Sciatic nerve (tissue), 2 donors: ENCODE measurements at places on chromosomes 13 and 19.
A peak's percentile ranks its signal among the peaks of the same experiment; 100 is the strongest.

- DNase-seq = no peak
Observed at GRCh38 chr19:29499921-29500590, 25.7 kb upstream of the VSTM2B start.

DNA sequence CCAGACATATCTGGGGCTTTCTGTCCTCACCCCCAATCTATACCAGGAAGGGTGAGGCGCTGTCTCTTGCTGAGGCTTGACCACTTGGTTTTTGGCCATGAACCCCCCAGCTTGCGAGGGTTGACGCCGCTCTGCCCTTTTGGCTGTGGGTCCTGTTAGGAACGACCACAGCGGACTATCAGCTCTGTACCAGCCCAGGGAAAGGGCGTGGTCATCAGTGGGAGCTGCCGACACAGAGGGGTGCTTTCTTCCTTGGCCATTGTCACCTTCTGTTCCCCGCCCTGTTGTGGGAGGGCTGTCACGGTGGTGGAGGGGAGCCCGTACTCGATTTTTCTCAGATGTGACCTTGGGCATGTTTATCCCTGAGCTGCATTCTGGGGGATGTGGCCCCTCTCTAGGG, 5.7 kb downstream of the DCAF15 start:
- DNase-seq = no peak

DNA sequence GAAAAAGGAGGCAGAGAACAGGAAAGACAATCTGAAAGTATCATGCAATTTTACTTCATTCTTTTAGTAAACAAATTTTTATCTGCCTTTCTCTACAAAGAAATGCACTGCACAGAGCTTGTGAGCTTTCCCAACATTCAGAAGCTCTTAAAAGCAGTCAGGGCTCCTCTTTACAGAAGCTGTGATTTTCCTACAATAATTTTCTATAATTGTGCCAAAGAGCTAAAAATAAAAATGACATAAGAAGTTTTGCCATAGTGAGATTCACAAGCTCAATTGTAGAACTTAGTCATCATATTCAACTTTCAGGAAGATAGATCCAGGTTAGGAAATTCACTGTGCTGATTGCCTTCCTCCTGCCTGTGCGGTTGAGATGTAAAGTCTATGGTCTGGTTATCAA, 341.4 kb downstream of the PCDH9 start:
- DNase-seq = no peak

DNA sequence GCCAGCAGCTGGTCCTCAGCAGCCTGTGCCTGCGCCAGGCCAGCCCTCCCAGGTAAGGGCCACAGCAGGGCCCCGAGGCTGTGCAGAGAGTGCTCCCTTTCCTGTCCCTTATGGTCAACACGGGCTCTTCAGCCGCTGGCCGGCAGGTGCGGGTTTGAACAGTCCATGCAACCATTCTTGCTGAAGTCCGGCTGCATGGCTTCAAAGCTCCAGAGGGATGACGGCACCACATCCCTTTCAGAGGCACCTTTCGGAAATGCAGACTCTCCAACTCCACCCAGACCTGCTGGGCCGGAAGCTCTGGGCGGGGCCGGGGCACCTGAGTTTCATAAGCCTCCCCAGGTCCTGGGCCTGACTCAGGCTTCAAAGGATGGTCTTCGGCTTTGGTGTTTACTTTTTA, 81.3 kb downstream of the SPACA7 start:
- DNase-seq = no peak

DNA sequence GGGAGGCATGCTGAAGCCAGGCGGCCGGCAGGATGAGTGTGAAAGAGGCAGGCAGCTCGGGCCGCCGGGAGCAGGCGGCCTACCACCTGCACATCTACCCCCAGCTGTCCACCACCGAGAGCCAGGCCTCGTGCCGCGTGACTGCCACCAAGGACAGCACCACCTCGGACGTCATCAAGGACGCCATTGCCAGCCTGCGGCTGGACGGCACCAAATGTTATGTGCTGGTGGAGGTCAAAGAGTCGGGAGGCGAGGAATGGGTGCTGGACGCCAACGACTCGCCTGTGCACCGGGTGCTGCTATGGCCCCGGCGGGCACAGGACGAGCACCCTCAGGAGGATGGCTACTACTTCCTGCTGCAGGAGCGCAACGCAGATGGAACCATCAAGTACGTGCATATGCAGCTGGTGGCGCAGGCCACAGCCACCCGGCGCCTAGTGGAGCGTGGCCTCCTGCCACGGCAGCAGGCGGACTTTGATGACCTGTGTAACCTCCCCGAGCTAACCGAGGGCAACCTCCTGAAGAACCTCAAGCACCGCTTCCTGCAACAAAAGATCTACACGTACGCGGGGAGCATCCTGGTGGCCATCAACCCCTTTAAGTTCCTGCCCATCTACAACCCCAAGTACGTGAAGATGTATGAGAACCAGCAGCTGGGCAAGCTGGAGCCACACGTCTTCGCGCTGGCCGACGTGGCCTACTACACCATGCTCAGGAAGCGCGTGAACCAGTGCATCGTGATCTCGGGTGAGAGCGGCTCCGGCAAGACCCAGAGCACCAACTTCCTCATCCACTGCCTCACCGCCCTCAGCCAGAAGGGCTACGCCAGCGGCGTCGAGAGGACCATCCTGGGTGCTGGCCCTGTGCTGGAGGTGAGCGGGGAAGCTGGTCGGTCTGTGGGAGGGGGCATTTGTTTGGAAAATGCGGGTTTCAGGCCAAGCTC, 26.4 kb downstream of the MYO9B start:
- no peak for DNase-seq

DNA sequence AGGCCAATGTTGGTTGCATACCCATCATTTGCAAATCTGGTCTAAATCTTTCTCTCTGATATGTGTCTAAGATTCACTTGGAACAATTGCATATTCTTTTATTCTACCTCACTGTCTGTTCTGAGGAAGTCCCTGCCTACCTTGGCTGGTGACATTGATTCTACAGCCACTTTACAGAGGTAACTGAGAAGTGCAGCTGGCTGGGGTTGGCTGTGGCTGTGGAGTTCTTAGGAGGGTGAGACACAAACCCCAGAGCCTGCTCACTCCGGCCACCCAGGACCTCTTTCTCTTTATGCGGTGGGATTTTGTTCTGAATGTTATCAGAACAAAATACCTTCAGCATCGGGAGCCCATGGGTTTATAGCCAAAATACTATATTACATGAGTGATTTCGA, 54.5 kb upstream of the IRS2 start:
- DNase-seq = no peak

GRCh38 chr19:33400856-33401682, 27.6 kb downstream of the CEBPG start:
- peak; percentile 52 for DNase-seq

DNA sequence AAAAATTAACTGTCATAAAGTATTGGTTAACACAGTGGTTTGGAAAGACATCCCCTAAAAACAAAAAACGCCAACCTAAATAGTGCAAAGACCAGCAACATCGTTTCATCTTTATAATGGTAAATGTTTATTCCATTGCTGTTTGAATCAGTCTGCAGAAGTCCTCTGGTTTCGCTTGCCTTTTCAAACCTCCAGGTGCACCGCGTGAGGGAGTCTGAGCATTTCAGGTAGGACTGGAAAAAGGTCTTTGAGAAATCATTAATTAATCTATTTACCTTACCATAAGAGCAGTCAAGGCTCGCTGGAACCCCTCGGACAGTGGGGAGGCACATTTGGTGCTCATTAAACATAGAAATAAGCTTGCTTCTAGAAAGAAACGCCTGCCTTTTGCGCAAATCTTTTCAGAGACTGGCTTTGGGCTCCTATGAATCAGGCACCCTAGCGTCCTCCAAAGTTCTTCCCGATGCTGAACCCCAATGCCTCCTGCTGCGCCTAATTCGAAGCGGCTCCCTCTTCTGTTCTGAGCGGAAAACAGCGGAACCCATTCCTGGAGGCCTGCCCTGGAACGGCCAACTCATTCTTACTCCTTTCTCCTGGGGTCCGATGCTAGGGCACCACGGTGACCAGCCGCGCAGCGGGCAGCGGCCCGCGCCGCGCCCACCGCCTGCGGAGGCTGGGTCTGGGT, 951 bp upstream of the MTUS2 start:
- no peak for DNase-seq

DNA sequence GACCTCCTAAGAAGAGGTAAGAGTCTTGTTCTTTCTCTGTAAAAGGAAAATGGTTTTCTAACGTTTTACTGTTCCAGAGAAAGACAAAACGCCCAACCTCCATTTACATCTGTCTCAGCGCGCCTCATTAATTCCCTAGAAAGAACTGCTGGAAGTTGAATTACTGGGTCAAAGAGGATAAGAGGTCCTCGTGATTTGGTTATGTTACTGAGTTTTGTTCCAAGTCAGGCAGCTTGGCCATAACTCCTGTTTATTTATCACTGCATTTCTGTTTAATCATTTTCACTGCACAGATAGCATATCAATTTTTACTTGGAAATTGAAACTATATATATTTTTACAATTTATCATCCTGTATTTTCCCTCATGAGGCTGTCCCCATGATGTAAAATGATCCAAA, 112.9 kb upstream of the PEG3 start:
- DNase-seq = no peak

- no peak for DNase-seq
Observed at GRCh38 chr13:24625331-24625731, 54.9 kb upstream of the ATP12A start.

- no peak for DNase-seq
Observed at GRCh38 chr13:61247149-61247936, 168.3 kb downstream of the PCDH20 start.

DNA sequence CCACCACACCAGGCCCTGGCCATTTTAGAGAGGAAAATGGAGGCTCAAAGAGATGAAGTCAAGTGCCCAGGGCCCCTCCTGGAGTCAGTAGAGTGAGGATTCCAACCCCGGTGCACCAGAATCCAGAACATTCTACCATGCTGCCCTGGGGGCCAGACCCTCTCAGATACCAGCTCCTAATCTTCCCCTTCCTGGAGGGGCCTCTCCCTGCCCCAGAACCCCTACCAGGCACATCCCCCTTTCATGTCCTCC, 11.1 kb downstream of the CAPN12 start:
- DNase-seq = no peak

DNA sequence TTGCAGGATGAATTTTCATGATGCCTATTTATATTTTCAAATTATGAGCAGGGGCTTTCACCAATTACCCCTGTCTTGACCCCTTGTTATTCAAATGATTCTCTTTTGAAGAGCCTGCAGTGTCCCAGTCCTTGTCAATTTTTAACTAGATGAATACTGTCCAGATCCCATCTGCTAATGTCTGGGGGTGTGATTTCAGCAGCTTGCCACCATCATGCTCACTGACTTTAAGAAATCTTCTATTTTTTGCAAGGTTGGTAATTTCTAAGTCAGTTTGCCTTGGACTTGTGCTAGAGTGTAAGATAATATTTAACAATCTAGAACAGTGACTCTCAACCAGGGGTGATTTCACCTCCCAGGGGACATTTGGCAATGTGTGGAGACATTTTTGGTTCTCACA, 106.0 kb downstream of the CACNA1A start:
- DNase-seq = no peak

DNA sequence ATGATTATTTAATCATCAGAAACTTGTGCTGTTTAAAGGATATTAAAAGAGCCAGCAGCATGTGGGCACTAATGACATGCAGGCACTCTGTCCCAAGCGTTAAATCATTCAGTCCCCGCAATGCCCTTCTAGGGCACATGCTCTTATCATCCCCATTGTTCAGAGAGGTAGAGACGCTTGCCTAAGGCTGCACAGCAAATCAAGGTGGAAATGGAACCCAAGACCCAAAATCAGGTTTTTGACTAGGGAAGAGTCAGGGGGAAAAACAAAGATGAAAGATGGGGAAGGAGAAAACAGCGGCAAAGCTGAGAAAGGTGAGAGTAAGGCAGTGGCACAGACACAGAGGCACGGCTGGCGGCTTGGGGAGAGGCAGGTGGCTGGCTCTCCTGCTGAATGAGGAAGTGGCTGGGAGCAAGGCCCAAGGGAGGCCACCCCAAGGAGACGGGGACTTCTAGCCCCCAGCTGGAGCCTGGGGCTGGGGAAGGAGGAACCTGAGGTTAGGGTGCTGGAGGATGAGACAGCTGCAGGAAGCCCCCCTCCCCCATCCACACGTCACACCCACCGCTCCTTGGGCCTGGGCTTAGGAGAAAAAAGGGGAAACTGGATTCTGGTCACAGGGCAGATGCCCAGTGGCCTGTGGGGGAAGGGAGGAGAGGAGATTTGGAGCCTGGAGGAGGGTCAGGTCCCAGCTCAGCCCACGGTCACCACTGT, 1.0 kb upstream of the TYROBP start:
- peak; percentile 82 for DNase-seq

DNA sequence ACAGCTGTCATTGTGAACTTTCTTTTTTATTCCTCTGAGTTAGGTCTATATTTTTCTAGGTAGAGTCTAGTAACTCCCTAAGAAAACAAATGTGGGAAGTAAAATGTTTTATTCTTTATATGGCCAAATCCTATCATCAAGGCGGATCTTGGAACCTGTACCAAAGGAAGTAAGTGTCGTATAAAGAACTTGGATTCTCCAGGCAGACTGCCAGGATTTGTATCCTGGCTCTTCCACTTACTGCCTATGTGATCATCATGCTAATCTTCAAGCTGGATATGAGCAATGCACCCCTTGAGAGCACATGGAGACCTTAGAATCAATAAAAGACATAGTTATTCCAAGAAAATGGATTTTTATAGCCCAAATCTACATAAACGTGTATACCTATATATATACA, 286.5 kb downstream of the PCDH17 start:
- no peak for DNase-seq

DNA sequence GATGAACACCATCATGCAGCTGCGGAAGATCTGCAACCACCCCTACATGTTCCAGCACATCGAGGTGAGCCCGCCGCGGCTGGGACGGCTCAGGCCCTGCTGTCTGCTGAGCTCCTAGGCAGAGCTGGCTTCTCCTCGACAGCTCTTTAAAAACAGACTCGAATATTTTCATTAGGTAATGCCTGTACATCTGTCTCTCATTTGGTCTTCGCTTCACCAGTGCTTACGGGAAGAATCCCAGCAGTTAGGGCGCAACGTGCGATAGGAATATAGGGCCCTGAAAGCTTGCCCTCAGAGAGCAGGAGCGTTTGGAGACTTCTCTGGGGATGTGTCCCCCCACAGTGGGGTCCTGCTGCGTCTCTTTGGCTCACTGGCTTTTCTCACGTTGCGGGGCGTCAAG, 63.8 kb upstream of the LDLR start:
- DNase-seq = no peak
